Gastroesophageal sphincter (tissue), 4 donors: ENCODE measurements at places on chromosomes 12 and 14.

DNA sequence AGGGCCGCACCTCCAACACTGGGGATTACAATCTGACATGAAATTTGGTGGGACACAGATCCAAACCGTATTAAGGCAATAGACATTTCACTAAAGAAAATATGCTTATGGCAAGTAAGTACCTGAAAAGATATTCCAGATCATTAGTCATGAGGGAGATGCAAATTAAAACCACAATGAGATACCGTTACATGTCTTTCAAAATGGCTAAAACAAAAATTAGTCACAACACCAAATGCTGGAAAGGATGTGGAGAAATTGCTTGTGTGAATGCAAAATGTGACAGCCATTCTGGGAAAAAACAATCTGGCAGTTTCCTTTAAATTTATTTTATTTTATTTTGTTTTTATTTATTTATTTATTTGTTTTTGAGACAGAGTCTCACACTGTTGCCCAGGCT, 82.3 kb upstream of the PTGDR start:
- ATAC-seq = no peak

DNA sequence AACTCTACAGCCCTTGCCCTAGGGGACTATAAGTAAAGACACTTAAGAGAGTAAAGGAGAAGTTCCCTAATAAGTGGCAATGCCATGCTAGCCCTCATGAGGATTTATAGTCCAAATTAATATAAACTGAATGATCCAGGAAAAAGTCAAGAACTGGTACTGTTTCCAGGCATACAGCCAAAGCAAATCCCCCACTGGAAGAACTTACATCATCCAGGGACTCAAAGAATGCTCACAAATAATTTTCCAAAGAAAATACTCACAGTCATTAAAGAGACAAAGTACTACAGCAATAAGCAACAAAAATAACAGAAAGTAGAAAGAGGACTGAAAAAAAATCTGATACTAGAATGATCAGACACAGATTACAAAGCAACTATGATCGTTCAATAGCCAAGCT, 79.7 kb upstream of the RAP1B start:
- ATAC-seq = no peak

DNA sequence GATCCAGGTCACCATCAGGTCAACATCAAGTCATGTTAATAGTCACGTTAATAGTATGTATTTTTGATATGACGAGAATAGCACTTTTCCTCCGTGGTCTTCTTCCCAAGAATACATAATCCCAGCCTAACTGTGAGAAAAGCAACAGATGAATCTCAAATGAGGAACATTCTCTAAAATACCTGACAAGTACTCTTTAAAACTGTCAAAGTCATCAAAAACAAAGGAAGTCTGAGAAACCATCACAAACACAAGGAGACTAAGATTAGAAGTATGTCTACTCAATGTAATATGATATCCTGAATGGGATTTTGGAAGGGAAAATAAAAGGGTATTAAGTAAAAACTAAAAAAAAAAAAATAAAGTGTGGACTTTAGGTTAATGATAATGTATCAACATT, 36.8 kb upstream of the GLIPR1 start:
- no peak for ATAC-seq

DNA sequence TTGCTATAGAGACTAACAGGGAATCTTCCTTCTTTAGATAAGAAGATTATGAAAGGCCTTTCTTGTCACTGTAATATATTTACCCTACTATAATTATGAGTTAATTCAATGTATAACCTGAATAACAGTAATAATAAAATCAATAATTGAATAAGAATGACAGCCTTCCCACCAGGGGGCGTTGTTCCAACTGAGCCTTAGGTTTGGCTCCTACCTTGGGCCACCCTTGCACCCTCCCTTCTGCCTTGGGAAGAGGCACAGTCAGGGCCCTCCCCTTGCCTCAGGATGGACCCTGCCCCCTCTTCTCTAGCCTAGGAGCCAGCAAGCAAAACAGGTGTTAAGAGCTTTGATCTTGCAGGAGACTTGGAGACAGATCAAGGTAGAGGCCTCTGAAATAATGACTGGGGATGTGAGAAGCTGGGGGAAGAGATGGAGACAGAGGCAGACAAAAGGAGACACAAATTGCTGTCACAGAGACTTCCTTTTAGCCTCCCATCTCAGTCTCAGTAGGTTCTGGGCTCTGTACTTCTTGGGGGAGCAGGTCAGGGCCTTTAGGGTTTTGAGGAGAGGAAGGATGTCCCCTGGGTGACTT, 40.1 kb upstream of the CISTR start:
- no peak for ATAC-seq

DNA sequence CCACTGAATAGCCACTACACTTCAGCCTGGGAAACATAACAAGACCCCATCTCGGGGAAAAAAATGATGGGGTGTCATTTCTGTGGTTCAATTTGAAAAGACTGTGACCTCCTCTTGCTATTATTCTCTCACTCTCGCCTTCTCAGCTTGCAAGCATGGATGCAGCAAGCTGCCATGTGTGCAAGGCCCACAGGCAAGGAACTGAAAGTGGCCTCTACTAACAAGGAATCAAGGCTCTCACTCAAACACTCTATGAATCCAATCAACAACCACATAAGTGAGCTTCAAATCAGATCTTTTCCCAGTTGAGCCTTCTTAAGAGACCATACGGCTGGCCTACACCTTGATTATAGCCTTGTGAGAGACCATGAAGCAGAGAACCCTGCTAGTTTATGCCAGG, 17.9 kb upstream of the DHRS7 start:
- ATAC-seq = no peak

DNA sequence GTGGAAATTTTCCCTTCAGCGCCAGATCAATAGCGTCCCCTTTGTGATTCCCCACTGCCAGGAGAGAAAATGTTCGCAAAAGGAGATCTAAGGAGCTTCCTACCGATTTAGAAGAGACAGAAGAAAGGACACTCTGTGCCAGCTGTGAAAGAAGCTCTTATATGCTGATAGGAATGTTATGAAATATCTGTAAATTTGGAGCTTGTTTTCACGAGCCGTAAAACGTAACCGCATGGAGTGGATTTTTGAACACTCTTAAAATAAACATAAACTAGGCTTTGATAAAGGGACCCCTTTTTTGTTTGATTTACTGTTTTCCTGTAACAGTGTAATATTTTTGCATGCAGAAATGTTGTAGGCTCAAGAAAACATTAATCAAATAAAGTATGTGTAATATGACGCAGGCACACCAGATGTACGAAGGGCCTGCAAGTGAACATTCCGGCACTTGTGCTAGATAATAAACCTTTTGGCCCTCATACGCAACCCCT, 346.8 kb downstream of the ETNK1 start:
- no peak for ATAC-seq

DNA sequence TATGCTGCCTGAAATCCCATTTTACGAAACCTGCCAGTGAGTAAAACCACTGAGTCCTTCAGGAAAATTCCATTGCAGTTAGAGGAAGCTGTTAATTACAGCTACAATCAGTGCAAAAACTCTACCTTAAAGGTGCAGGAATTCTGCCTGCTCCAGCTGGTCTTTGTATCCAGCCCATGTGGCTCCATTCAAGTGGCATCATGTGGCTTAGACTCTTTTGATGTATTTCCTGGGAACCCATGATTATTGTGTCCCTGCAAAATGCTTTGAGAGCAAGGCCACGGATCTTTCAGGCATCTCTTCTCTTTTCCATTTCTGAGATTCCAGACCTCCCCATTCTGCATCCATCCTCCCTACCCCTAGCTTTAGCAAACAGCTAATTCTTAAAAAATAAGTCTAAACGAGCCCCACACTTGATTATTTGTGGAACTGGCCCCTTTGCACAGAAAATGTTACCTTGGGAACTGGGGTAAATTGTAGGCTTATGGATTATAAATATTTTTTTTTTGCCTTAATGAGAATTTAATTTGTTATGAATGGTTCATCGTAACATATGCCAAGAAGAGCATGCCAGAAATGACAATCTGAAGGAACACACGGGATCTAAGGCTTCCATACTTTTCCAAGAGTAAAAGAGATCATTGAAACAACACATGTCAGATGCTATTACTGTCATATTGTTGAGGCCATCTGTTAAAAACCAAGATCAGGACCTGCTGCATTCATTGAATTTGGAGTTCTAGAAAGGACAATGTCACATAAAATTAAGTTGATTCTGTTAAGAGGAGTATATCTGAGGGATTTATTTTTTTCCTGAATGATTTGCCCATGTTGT, 144.6 kb downstream of the TPH2 start:
- ATAC-seq = no peak
